ENCODE measurements at places on chromosomes 5 and 9.

GRCh38 chr5:107831612-107832395 is 161.1 kb upstream of the EFNA5 start:
- peak; percentile 74 for DNase-seq

DNA sequence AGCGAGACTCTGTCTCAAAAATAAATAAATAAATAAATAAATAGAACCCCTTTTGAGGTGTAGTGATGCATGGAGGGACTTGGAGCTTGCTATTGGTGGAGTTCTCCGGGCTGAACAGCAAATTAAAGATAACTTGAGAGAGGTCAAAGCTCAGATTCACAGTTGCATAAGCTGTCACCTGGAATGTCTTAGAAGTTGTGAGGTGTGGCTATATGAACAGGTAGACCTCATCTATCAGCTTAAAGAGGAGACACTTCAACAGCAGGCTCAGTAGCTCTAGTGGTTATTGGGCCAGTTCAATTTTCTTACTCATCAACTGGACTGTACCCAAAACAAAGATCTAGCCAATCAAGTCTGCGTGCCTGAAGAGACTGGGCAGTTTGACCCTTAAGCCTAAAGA is 11.7 kb upstream of the STING1 start:
- DNase-seq = no peak

DNA sequence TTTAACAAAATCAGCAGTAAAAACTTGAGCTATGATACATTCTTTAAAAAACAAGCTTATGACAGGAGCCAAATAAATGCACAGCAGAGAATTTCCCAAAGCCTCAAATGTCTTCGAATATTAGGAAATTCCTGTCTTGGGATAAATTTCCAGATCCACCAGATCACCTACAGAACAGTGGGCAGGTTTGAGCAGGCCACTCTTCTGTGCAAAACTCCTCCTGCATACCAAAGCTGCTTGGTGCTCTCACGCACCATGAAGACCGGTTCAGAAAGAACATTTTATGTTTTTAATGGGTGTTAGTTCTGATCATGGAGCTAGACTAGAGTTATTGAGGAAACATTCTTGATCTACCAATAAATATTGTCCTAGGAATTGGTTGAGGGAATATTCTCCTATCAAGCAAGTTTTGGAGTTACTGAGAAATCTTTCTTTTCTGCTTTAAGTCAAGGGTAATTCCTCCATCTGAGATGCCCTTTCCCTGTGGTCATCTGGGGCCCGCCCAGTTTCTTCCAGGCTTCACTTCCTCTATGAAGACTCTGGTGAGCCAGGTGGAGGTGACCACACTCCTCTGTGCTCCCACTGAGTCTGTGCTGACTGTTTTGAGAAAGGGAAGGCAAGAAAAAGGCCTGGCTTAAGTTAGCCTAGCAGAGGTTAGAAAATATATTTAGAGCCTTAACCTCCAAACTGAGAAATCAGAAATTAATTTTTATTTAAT is 17.9 kb downstream of the TNFSF15 start:
- DNase-seq = no peak

DNA sequence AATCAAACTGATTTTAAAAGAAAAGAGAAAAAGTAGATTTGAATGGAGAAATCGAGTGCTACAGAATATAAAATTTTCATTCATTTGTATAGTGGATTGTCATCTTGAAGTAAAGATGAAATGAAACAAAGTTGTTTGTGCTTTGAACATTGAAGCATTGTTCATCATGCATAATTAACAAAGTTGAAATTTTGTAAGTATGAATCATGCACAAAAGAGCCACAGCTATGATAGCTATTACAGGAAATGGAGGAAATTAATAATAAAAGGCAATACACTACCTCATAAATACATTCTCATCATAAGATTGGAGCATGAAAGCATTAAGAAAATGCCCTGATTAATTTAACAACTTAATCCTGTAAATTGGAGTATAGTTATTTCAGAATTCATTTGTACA is 153.4 kb upstream of the TLX3 start:
- peak; percentile 46 for DNase-seq

GRCh38 chr5:3590967-3591900 is 4.4 kb upstream of the IRX1 start:
- DNase-seq = no peak

DNA sequence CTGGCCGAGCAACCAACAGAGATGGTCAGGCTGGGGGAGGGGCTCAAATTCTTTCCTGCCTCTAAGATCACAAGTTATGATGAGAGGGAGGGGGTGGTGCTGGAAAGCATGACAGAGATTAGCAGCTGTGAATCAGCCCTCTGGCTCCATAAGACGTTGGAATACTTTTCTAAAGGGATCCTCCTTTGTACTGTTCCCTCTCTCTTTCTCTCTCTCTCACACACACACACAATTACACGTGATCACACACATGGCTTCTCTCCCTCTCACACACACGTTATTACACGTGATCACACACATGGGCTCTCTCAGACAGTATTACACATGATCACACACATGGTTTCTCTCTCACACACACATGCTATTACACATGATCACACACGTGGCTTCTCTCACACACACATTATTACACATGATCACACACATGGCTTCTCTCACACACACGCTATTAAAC is at the start of gene SLC45A2:
Gene SLC45A2 (minus strand): TSS at position 23 of the 454 bp plus-strand sequence. CDS start 110 bp downstream, outside the sequence.
- peak; percentile 12 for DNase-seq

DNA sequence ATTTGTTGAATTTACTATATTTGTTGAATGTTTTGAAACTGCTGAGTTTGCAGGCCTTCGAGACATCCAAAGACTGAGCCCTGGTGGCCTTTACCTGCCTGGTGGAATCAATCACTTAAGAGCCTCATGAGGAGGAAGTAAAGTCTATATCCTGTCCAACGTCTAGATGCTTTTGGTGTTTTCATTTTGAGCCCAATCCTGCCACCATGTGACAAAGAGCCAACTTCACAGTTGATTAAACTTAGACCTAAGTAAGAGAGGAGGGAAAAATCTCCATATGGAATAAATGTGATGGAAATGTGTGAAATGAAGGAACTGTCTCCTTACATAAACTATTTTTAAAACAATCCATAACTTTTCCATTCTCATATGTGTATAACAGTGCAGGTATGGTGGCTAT is 220.1 kb downstream of the PRR16 start:
- peak; percentile 38 for DNase-seq

DNA sequence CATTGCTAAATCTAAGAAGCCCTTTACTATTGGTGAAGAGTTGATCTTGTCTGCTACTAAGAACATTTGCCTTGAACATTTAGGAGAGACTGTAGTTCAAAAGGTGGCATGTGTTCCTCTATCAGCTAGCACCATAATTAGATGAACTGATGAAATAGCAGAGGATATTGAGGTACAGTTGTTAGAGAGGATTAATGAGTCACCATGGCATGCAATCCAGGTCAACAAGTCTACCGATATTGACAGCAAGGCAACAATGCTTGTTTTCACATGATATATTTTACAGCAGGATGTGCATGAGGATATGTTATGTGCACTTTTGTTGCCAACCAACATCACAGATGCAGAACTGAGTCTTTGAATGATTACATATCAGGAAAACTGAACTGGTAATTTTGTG is 134.3 kb upstream of the CDH9 start:
- DNase-seq = no peak

DNA sequence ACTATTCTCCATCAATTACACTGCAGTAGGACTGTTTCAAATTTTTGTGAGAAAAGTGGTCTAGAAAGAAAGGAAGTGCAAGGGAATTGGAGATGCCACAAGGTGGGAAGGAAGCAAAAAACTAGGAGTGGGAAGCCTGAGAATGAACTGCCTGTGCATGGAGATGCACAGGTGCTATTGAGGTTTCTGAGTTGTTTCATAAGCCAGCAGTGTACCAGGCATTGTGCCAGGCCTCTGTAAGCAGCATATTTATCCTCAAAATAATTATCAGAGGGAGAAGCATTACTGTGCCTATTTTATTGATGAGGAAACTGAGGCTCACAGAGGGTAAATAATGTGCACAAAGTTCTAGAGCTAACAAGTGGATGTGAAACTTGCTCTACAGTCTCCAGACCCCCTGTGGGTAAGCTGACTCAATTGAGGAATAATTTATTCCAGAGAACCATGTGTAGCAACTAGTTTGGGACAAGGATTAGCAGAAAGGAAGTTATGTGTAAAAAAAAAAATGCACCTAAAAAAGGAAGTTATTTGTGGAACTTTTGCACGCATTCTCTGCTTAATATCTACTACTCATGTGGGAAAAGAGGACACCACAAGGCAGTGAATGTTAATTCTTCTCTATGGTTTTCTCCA is 96.7 kb downstream of the SNCAIP start:
- no peak for DNase-seq

DNA sequence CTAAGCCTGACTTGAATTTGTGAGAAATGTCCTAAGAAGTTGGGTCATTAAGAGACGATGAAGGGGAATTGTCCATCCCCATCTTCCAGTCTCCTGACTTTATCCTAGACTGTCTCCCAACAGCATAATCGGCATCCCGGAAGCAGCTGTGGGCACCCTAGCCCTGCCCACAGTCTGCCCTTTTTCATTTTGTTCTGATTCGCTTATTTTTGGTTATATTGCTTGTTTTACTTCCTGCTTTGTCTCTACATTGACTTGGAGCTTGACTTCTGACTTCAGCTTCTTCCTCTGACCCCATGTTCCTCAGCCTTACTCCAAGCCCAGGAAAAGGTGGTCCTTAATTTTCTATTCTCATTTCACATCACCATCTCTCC is 41.8 kb downstream of the UGCG start:
- no peak for DNase-seq
